NCI-H1436 treated with DMSO at 0.1 percent for 48 hours (cell line): ENCODE measurements at places on chromosomes 6 and 20.
A peak's percentile ranks its signal among the peaks of the same experiment; 100 is the strongest.

- DNase-seq: no peak
Measured at GRCh38 chr6:150588888-150589499, 10.7 kb upstream of the PLEKHG1 start.

GRCh38 chr6:144957236-144957937 is 672.3 kb downstream of the UTRN start:
- DNase-seq: no peak

DNA sequence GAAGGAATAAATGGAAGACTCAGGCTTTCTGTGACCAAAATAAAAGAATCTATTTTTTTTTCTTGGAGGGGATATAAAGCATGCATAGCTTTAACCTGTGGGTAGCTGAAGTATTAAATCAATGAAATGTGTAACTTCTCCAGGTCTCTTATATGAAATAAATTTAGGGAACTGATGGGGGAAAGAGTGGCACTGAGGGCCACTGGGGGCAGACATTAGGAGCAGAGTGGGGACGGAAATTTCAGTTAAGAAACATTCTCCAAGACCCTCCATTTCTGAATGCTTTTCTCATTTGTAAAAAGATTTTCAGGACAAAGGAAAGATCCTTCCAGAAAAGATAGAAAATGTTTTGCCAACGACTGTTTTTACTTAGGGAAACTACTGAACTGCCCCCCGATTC is 131.0 kb downstream of the GPX5 start:
- DNase-seq: no peak

- no peak for DNase-seq
Measured at GRCh38 chr20:4942331-4942730, 59.0 kb downstream of the SLC23A2 start.

- no peak for DNase-seq
Measured at GRCh38 chr20:5545455-5545854, 204.7 kb upstream of the SHLD1 start.

DNA sequence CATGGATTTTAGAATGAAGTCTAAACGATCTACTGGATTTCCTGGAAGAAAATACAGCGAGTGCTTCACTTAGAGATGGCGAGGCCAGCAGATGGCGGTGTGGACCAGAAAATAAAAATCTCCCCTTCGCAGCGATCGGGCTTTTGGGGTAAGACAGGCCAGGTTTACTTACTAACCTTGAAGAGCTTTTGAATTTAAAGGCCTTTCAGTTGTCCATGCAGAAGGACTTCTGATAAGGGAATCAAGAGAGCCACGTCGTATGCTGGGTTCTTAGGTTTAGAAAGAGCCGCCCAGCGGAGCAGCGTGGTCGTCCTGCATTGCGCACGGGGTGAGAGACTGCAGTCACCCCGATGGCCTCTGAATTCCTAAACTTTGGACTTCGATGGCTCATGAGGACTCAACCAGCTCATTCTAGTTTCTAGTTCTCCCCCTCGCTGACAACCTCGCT is 125.2 kb upstream of the RALGAPA2 start:
- DNase-seq: peak; percentile 53

DNA sequence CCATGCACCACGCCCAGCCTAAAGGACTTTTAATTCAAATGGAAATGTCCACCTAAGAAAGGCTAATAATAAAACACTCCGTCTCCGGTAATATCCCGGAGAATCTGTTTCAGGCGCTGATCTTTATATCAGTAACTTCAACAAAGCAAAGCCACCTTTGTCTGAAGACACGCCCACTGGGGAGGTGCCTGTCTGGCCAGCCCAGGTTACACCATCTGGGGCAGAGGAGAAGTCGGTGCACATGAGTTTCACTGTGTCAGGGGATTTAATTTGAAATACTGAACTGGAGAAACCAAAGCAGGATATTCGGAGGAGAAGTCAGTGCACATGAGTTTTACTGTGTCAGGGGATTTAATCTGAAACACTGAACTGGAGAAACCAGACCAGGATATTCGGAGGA is 9.4 kb downstream of the SERPINB6 start:
- DNase-seq: no peak

DNA sequence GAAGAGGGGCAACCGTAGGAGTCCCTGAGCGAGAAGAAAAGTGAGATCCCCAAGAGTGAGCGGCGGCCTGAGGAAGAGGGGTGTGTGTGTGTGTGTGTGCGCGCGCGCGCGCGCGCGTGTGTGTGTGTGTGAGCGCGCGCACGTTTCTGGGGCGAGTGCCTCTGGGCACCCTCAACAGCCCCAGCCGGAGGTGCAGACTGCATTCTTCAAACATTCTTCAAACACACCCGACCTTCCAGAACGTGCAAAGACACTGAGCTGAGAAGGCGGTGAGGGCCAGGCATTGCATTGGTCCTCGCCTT is 76.2 kb upstream of the FOXP4 start:
- no peak for DNase-seq

DNA sequence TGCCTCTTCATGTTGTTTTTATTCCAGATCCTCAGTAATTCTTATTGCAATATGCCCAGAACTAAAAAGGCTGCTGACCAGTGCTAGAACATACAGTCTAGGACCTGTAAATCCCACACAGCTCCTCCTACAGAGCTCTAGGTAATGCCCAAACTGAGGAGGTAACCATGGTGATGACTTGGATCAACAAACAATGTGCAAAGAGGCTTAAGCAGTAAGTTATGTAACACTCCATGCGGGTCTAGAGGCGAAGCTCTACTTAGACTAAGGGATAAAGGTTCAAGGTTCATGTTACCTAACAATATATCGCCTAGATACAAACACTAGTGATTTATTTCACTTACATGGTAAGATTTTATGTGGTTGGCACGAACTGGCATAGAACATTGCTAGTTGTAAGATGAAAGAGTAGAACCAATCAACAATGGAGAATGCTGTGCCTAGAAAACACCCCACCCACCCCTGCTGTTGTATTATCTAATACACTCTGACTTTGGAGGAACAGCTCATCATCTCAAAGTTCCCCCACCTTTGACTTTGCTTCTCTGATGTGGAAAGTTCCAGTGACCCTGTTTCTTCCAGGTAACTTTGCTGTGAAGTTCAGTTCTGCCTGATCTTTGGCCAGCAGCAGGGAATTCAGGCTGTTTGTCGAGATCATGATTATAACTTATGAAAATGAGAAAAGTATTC is 242.4 kb downstream of the ALDH8A1 start:
- no peak for DNase-seq

- DNase-seq: no peak
Measured at GRCh38 chr20:47843886-47844567, 58.7 kb upstream of the SULF2 start.

DNA sequence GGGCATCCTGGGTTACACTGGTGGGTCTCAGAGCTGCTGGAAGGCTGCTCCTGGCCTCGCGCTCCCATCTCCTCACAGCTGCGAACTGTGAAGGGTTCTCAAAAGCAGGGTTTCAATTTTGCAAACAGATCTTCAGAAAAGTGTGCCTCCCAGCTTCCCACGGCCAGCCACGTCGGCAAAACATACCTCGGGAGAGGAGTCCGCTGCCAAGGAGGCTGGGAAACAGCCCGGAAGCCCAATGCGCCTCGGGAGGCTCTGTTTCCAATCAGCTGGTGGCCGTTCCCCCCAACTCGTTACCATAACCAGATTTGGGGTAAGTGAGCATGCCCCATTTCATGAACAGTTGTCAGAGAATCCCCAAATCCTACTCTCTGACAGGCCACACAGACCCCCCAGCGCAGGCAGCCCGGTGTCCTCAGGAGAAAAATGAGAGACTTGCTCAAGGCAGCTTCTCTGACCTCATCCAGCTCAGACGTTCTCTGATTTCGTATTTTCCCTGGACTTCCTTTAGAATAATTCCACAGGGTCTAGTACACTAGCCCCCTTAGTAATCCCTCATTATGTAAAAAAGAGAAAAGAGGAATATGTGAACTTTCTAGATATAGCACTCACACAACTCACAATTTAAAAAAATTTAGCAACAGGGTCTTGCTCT is 98.4 kb downstream of the SNX5 start:
- no peak for DNase-seq

DNA sequence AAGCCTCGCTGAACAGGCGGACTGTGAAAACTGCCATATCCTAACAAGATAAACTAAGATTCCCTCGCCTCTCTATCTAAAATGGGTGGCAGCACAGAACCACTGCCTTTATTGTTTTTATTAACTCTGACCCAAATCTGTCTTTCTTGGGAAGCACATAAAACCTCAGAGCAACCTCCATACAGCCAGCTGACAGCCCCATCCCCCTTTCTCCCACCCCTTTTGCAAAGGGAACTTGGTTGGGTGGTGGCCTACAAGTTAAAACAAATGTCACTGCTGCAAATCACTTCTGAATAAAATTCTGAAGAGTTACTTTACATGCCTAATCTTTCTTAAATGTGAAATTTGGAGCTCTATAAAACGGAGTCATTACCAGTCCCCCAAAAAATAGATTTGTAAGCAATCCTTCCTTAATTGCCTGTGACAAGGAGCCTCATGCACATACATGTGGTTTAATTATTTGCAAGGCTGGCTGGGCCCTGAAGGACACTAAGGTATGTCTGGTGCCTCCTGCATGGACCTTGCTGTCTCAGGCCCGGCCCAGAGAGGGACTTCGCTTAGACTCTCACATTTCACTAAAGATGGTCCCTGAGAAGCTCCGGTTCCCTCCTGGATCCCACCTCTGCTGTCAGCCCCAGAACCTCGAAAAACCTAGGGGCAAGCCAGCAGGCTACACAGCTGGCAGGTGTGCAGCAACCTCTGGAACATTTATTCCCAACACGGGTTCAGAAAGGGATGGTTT is 21.7 kb downstream of the PXDC1 start:
- DNase-seq: no peak

- no peak for DNase-seq
Measured at GRCh38 chr20:33233129-33233774, 2.5 kb upstream of the BPIFA1 start.

DNA sequence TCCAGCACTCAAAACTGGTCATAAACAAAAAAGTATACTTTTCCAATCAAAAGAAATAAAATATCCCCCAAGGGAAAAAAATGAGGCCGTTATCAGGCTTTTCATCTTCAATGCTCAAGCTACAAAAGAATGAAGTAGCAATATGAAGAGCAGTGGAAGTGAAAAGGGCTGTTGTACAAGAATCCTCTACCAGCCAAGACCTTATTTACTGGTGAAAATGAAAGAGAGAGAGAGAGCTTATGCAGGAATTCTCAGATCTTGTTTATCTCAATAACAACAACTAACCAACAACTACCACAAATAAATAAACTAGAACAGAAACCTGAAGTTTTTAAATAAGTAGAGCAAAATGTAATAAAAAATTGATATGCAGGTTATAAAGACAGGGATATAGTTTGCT is 400.6 kb downstream of the HDGFL1 start:
- DNase-seq: no peak

GRCh38 chr6:36327226-36327918 is 9.3 kb downstream of the BNIP5 start:
- no peak for DNase-seq

GRCh38 chr20:45346851-45347250 is 1.4 kb downstream of the SDC4 start:
- no peak for DNase-seq

DNA sequence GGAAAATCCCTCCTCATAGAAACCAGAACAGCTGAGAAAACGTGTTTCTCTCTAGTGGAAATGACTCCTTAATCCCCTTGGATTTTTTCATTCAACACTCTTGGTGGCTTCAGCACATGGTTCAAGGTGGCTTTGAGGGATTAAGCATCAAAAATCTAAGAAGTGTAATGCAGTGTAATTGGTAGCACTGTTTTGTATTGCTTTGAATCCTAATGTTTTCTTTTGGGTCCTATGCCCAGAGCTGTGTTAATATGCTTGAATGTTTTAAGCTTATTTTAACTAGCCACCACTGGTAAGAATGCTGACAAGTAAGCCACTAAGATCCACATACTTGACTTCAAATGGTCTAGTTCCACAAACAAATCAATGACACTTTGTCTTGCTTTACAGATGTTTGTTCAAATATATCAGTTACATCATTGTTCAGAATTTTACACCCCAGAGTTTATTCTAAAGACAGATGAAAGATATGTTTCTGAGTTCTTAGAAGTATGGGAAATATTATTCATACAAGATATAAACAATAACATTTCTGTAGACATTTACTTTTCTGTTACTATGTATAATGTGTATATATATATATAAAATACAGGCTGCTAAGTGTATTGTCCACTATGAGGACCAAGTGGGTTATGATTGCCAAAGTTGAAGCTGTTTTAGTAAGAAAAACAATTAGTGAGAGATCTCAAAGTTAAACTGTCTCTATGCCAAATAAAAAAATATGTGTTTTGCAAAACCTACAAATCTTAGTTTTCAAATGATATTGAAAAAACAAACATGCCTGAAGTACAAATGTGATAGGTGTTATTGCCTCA is 220.8 kb downstream of the OGFRL1 start:
- no peak for DNase-seq

DNA sequence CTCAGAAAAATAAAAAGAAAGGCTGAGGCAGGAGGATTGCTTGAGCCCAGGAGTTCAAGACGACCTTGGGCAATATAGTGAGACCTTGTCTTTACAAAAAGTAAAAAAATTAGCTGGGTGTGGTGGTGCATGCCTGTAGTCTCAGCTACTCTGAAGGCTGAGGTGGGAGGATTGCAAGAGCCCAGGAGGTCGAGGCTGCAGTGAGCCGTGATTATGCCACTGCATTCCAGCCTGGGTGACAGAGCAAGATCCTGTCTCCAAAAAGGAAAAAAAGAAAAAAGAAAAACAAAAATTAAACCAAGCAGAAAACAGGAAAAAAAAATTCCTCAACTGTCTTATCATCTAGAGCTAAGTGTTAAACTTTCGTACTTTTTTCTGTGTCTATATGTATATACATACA is 12.4 kb upstream of the SRSF3 start:
- DNase-seq: no peak

- DNase-seq: no peak
Measured at GRCh38 chr6:126064257-126064747, 78.0 kb downstream of the TRMT11 start.
